ENCODE measurements at places on chromosomes 7 and 10.

- DNase-seq, result no peak
Observed at GRCh38 chr10:87651801-87652200, 7.9 kb upstream of the PAPSS2 start.

GRCh38 chr10:30048768-30049517 is 10.4 kb downstream of the JCAD start:
- no peak for DNase-seq

DNA sequence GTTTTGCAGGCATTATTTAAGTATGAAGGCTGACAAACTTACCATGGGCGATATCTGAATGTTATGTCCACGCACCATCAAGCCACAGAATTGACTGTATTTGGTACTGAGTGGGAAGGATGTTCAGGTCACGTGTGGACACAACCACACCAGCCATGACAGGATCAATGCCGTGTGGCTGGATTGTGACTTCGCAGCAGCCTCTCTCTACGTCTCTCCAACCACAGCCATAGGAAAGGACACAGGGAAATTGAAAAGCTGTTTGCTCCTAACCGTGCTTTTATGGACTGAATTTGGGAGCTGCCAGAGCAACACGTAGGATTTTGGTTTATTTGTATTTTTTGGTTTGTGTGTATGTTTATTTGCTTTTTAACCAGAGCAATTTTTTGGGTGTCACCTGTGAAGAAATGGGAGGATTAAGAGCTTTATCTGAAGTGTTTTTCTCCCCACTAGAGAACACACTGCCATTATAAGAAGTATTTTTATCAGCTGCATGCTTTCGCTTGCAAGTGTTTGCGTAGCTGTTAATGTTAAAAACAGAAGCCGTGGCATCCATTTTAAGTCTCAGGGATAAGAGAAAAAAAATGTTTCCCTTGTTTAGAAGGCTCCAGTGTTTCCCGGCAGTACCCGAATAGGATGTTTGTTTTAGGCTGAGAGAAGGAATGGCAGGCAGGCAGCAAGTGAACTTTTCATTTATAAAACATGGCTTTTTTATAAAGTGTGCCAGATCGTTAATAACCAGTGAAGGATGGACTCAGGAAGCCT is 401.1 kb upstream of the NFE2L3 start:
- no peak for DNase-seq

- no peak for DNase-seq
Observed at GRCh38 chr10:33783557-33783956, 449.1 kb upstream of the NRP1 start.

- DNase-seq, result no peak
Observed at GRCh38 chr7:21934808-21935207, 10.9 kb downstream of the CDCA7L start.

- DNase-seq, result no peak
Observed at GRCh38 chr7:95899919-95900513, 127.7 kb downstream of the DYNC1I1 start.

- DNase-seq, result no peak
Observed at GRCh38 chr7:106704000-106704840, 43.3 kb upstream of the CCDC71L start.

GRCh38 chr7:152543799-152544198 is 108.0 kb upstream of the KMT2C start:
- no peak for DNase-seq

- no peak for DNase-seq
Observed at GRCh38 chr7:85737426-85737825, 550.6 kb upstream of the SEMA3D start.
